ENCODE measurements at places on chromosomes 4 and X. TPM values are rescaled to one million over a fixed set of nuclear protein-coding genes. Genes with fewer than 3 reads are reported as not detected.

- DNase-seq = no peak
Observed at GRCh38 chr4:13413729-13414437, 70.3 kb downstream of the RAB28 start.

GRCh38 chr4:84499624-84499982 lies 511 bp upstream of the NKX6-1 start:
- no peak for DNase-seq

FRMD7 gene
- 0.26 TPM for total RNA-seq

RAB40A gene
- total RNA-seq = under 0.01 TPM

TCEAL5 gene
- not detected for total RNA-seq

Data from fibroblast of lung (primary cell).